ENCODE measurements at places on chromosomes 6 and 20. TPM values are rescaled to one million over a fixed set of nuclear protein-coding genes. Genes with fewer than 3 reads are reported as not detected.

GRCh38 chr6:63510353-63510686 lies 62.0 kb upstream of the LOC128125822 start:
- no peak for DNase-seq

DNA sequence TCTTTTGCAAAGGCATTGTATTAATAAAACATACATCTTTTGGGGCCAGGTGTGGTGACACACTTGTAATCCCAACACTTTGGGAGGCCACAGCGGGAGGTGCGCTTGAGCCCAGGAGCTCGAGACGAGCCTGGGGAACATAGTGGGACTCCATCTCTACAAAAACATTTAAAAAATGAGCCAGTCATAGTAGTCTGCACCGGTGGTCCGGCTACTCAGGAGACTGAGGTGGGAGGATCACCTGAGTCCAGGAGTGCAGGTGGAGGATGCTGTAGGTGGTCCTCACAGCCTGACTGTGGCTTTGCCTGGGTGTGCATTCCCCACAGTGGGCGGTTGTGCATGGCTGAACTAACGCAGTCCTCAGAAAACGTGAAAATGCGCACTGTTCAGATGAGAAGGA lies 162.5 kb downstream of the DLL1 start:
- DNase-seq, result no peak

DNA sequence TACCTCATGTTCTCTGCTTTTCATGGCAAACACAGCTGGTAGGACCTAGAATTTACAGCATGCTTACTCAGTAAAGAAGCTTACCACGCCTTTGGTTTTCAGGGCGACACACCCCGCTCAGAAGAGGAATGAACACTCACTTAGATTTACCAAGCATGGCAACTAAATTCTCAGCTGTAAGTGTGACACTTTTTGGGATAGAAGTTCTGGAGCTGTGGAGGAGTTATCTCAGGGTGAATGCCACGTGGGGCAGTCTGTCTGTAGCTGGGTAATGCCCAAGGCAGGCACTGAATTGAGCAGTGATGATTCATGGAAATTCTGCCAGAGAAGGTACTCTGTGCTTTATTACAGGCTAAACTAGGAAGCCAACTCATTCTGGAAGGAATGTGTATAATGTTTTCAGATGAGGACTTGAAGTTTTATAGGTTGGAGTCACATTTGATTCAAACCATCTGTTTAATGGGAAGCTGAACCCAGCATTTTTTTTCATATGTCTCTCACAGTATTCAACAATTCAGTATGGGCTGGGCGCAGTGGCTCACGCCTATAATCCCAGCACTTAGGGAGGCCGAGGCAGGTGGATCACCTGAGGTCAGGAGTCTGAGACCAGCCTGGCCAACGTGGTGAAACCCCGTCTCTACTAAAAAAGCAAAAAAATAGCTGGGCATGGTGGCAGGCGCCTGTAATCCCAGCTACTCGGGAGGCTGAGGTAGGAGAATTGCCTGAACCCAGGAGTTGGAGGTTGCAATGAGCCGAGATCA lies 3.5 kb upstream of the PRIM2 start:
- peak; percentile 99 for DNase-seq

DNA sequence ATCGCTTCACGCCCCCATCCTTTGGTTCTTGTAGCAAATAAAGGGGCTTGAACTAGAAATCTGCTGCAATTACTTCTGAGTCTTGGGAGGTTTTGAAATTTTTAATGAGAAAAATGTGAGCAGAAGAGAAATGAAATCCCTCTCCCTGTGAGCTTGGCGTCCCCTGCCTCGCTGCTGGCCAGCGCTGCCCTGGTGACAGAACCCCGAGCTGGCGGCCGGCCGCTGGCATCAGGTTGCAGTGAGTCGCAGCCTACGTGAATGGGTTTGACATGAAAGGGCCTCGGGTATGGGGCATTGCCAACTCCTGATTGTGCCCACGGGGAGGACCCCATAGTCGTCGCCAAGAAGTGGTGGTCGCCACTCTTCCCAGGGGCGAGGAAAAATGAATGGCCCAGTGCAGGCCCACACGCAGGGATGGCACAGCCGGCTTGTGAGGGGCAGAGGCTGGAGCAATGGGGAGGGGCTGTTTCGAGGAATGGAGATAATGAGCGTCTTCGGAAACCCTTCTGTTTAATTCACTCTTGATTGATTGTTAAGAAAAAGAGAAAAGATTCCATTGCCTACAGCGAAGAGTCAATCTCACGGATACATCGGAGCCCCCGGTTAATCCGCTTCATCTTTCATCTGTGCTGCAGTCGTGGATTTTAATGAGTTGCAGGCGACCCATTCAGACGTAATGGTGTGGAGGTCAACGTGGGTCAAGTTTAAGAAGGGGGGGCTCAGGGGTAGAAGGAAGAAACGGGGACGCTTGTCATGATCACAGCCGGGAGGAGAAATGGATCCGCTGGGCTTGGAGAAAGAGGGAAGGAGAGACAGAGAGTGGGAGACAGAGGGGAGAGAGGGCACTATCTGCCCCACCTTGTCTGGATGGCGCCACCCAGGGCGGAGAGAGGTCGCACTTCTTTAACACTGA lies 380.1 kb downstream of the THBS2 start:
- DNase-seq, result peak; percentile 7

DNA sequence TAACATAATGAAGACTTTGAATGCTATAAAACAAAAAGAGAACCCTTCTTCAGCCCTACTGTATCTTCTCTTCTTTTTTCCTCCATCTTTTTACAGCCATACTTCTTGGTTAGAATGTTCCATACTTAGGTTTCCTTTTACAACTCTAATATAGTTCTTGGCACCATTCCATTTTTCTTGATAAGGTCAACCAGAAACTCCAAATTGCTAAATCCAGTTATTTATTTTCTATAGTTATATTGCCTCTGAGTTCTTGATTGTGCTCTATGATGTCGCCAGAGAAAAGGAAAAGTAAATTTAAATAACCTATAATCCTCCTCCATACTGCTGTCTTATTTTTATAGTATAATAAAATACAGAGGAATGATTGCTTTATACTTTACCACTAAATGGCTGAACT lies 26.7 kb upstream of the COL10A1 start:
- DNase-seq, result no peak

- peak; percentile 23 for DNase-seq
These were observed 26.3 kb downstream of the JAG1 start for GRCh38 chr20:10647471-10647870.

GRCh38 chr6:88605271-88605670 lies 358.1 kb downstream of the RNGTT start:
- DNase-seq, result no peak

GRCh38 chr20:53865901-53866793 lies 204.2 kb downstream of the BCAS1 start:
- peak; percentile 65 for DNase-seq

DNA sequence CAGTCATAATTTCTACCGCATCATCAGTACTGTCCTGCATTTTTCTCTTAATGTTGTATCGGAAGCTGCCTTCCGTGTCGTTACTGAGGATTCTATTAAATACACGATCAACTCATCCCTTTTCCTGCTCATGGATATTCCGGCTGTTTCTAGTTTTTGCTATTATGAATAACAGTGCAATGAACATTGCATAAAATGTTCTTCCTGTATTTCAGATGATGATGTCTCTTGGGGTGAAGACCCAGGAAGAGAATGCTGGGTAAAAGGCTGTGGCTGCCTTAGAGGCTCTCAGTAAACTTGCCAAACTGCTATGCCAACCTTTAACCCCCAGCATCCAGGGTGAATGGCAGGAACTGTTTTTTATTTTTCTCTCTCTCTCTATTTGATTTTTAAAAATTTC lies 24.1 kb upstream of the EPB41L1 start:
- DNase-seq, result peak; percentile 49

DNA sequence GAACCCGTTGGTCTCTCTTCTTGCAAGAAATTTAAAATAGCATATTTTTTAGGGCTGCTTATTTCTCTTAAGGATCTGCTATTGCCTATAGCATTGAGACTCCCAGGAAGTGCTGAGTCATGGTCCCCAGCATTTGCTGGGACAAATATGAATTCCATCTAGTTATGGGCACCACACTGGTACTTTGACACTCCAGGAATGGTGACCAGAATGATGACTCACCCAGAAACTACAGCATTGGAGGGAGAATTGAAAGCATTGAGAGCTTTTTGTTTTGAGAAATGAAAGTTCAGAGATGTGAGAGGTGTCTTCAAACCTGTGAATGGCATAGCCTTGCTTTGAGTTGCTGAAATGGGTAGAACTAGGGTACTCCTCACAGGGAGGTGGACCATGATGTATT lies 699.7 kb downstream of the DHX35 start:
- DNase-seq, result peak; percentile 66

DNA sequence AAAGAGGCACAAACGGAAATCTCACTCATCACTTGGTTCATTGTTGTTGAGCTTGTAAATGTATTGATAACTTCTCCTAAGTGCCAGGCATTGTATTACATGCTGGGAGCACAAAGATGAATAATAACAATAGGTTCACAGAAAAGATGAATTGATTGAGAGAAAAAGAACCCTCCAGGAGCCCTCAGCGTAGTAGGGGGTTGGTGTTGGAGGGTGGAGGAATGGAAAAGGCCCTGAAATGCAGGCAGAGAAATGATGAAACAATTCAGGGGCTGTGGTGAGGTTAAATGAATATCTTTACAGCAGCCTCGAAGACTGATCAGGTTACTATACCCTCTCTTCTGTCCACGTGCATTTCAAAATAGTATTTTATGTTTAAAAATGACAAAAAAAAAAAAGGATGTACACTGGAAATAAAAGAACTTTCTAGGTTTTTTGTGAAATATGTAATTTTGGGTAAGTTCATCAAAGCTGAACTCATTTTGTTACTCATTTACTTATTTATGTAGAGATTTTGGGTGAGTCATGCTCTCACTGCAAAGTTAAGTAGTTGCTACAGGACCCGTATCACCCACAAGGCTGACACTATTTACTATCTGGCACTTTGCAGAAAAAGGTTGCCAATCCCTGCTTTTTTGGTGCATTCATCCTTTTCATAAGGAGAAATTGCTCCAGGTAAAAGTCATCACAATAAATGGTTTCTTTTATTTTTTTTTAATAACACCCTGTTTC lies 277.3 kb downstream of the ZNF217 start:
- DNase-seq, result peak; percentile 64

DNA sequence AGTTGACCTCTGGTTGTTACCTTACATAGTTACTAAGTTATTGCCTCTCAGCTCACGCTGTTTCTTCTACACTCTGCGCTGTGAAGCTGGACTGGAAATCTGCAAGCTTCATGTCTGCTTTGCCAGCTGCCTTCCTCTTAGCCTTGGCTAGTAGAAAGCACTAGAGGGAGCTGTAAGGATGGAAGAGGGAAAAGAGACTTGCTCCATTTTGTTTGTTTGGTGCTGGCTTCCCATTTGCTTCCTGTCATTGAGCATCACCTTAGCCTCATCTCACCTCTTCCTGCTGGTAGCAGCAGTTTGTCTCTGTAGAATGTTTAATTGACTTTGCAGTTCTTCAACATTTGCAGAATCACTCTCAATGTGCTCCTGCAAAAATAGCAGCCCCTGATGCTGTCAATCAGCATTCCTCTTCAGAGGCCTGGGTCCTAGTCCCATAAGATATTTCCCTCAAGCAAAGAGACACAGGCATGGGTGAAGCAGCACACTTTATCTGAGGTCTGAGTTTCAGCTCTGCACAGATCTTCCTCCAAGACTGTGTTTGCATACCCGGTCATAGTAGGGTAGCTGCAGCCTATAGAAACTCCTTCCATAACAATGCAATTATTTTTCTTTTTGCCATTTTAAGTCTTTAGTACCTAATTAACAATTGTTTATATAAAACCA lies 302.2 kb upstream of the EPHA7 start:
- peak; percentile 49 for DNase-seq

DNA sequence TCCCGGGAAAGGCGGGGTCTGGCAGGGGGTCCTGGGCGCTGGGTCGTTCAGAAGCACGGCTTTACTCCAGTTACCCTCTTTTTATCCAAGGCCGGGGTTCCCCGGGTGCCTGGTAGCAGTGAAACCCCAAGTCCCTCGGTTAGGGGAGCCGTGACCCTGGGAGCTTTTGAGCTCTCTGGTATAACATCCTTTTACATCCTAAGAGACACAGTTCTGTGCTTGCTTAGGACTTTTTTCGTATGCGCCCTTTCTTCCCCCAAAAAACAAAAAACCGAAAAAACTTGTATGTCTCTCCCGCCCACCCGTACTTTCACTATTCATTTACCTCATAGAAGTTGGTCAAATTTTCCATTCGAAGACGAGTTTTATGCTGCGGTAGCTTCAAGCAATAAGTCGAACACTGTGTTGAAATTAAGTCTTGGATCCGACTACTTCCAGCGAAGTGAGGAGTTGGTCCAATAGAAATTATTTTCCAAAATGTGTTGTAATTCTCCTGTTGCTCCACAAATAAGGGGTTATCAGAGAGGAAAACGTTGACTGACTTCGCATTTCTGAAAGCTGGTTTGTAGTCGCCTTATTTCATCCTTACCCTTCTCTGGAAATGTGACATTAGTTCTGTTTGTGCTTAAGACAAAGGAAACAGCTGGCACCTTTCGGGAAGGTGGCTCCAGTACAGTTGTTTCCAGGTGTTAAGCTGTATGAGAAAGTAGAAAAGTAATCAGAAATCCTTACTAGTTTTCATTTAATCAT lies 816 bp upstream of the MAN1A1 start:
- DNase-seq, result peak; percentile 90

DNA sequence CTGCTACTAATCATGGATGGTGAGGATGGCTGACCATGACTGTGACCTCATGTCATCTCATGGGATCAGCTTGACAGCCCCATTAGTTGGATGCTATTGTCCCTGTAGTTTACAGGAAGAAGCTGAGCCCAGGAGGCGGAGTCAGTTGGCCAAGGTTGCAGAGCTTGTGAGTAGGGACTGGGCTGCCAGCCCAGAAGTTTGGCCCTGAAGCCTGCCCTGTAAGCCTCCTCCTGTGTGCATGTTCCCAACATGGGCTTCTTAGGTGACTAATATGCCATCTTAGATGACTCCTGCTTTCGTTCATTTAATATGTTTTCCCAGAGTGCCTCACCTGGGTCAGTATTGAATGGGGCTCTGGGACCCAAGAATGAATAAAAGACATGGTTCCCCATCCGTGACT lies 6.9 kb downstream of the EDN3 start:
- DNase-seq, result no peak

GRCh38 chr6:32173051-32173727 lies 2.7 kb downstream of the AGPAT1 start:
- no peak for DNase-seq

Gene C6orf141
- not detected for total RNA-seq

Gene CRISP2
- not detected for total RNA-seq
